ENCODE measurements at places on chromosomes 2 and 18.

DNA sequence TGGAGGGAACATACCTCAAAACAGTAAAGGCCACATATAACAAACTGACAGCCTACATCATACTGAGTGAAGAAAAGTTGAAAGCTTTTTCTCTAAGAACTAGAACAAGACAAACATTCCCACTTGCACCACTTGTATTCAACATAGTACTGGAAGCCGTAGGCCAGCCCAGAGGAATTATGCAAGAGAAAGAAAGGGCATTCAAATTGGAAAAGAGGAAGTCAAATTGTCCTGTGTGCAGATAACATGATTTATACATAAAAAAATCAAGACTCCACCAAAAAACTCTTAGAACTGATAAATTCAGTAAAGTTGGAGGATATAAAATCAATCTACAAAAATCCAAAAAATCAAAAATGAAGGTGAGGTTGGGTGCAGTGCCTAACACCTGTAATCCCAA lies 8.0 kb upstream of the KDM3A start:
- no peak for DNase-seq

GRCh38 chr2:222576171-222577081 lies 79.5 kb downstream of the FARSB start:
- no peak for DNase-seq

DNA sequence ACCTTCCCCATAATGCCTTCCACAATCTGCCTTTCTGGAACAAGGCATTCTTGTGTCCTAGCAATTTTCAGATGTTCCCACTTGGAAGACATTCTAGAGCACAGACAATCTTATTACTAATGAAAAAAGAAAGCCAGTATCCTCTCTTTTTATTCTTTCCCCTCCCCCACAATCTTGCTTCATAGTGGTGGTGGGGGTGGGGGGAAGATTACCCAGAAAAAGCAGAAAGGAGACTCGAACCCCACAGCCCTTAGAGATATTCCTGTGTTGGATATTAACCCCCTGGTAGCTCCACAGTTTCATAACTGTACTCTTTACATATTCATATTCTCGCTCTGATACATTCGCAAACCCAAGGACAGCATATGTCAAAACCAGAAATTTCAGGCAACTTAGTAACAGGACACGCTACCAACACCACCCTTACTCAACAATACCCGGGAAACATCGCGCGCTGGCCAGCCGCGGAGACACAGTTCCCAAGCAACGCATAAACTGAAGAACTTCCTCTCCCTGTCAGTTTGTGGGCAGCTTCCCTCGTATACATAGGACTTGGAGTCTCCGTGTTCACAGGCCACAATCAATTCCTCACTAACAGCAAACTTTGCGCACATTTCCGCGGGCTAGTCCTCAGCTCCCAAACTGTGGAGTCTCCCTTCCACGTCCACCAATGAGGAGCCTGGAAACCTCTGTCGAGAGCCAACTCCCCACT lies 793 bp downstream of the NR4A2 start:
- no peak for DNase-seq

GRCh38 chr2:204885747-204886146 lies 340.5 kb downstream of the PARD3B start:
- DNase-seq = no peak

DNA sequence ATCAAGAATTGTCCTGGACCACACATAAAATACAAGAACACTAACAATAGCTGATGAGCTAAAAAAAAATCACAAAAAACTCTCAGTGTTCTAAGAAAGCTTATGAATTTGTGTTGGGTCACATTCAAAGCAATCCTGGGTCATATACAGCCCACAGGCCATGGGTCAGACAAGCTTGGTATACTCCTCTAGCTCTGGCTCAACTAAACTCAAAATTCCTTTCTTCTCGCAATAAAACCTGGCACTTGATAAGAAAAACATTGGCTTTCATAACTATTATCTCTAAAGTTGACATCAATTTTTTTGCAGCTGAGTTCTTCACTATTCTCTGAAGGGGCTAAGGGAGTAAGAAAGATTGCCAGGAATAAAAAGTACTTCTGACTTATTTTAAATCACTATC lies 38.3 kb downstream of the FBXO48 start:
- no peak for DNase-seq

Data from NCI-H1694 treated with DMSO at 0.1 percent for 48 hours (cell line).